ENCODE measurements at places on chromosomes 16 and 17.

- DNase-seq, result no peak
These were observed 164.5 kb downstream of the PRKCA start for GRCh38 chr17:66466840-66467367.

- no peak for DNase-seq
These were observed 98.5 kb downstream of the RAP1GAP2 start for GRCh38 chr17:2894782-2895181.

GRCh38 chr17:19613979-19614378, 34.6 kb upstream of the ALDH3A2 start:
- DNase-seq, result no peak

GRCh38 chr17:79374087-79374689, 236.7 kb downstream of the RBFOX3 start:
- DNase-seq, result no peak

GRCh38 chr16:70706948-70707465, 21.2 kb upstream of the MTSS2 start:
- no peak for DNase-seq

DNA sequence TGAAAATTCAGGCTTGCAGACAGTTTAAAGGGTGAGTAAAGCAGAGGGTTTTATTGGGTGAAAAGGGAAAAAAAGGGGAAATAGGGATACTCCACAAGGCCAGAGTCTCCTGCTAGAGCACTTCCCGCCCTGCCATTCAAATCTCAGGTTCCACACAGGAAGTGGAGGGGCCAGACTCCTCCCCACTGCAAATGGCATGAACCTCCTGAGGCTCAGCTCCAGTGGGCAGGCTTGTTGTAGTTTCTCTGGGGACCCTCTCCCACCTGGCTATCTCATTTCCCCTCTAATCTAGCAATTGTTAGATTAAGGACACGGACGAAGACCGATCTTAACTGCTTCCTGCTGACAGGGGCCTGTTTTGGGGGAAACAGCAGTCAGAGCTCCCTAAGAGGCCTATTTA, 43.4 kb downstream of the TAOK1 start:
- no peak for DNase-seq

DNA sequence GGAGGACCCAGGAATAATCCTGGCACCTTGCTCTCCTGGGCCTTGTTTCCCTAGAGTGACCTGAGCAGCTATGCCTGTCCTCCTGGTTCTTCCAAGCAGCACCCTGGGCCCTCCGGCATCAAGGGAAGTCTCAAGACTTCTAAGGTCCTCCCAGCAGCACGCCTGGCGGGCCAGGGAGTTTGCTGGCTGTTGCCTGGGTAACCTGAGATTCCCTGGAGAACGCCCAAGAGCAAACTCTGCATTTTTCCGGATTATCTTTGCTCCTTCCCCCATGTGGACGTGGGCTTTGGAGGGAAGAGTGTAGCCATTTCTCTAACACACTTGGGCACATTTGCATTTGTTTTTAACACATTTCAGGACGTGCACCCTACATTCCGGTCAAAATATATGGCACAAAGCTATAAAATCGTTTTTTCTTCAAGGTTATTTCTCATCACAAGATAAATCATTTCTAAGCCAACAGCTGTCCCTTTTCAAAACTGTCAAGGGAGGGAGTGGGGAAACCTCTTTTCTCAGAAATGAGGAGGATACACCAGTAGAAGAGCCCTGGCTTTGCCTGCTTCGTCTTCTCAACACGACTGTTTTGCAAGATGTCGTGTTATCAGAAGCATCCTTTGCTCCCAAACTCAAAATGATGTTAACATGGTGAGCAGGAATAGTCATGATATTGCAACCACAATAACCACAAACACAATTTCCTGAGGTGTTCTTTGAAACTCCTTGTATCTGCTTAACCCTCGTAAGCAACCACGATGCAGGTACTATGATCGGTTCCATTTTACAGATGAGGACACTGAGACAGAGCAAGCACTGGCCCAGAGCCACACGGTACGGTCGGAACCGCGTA, 116.5 kb downstream of the ADCY9 start:
- DNase-seq, result no peak

All from NCI-H1694 (cell line).